Pancreas (tissue), 10 donors: ENCODE measurements at places on chromosomes 4 and X.

GRCh38 chr4:28278676-28279075 lies 1418.0 kb downstream of the STIM2 start:
- no peak for DNase-seq

DNA sequence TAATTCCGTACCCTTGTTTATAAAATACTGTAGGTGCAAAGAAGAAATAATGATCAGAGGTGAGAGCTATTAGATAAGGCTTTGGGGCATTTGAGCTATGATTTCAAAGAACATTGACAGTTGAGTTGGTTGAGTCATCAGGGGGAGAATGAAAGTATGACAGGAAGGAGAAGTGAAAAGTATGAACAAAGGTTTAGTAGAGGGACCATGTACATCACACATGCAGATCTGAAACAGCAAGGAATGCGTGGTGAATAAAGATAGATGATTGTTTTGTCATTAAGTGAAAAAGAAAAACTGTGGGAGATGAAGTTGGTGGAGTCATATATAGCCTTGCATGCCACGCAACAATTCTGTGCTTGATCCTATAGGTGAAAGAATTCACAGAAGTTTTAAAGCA lies 163.1 kb downstream of the ARAP2 start:
- no peak for DNase-seq

- DNase-seq: no peak
These were observed 26.8 kb upstream of the SPARCL1 start for GRCh38 chr4:87555773-87556619.

- DNase-seq: no peak
These were observed 29.6 kb upstream of the ANAPC4 start for GRCh38 chr4:25347473-25347872.

- no peak for DNase-seq
These were observed 53.6 kb downstream of the DDX60 start for GRCh38 chr4:168264903-168265302.

DNA sequence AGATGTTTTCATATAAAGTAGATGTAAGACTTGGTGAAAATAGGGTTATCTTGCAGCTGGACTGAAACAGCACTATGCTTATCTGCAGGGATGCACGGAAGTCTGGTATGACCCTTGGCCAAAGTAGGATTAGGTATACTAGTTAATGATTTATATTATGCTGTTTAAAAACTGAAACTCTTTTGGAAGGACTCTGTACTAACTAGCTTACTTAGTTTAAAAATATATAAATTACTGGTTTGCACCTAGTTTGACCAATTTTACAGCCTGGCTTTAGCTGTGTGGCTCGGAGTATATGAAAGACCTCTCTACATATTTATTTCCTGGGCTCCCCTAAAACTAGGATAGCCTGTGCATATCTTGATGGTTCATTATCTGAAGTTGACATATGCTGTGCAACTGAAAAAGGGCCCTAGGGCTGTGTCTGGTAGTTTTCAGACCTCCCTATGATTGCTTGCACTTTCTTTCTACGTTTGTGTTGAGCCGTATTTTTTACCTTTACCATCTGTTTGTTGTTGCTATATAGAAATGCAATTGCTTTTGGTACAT lies 89.2 kb downstream of the TMEM144 start:
- DNase-seq: no peak

DNA sequence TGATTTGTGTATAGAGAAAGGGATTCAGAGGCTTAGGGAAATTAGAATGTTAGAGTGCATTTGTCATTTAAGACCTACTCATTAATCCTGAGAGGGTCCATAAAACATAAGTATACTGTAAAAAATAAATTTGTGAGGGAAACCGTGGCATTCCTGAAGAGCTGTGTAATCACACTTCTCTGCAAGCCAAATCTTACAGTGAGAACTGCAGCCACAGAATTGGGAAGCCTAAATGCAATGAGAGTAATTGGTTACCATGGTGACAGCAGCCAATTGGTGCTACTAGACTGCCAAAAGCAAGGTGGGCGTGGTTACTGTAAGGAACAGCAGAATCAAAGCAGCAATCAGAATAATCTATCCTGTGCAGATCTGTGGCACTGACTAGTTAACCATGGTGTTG lies 345.2 kb upstream of the GRID2 start:
- no peak for DNase-seq

DNA sequence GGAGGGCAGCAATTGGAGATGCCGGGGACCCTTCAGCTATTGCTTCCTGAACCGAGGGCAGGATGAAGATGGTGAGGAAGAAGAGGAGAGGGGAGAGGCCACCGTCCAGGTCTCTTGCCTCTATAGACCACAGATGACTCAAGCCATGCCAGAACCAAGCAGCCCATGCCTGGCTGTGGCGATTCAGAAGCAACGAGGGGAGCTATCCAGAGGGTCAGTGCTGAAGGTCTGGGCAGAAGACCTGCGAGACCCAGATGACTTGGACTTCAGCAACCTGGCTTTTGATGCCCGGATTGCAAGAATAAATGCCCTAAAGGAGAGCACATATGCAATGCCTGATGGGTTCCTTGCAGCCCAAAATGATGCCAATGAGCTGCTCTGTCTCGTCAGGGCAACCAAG lies 70.2 kb upstream of the PRPS2 start:
- DNase-seq: no peak

DNA sequence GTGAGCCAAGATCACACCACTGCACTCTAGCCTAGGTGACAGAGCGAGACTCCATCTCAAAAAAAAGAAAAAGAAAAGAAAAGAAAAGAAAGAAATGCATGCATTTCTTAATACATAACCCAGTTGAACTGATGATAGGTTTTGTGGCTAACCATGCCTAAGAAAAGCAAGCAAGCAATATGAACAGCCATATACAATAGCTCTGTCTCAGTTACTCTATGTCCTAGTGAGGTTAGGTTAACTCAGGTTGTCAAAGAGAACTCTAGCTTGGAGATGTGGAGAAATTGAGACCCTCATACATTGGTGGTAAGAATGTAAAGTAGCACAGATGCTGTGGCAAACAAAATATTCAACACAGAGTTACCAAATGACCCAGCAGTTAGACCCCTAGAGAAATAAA lies 167.0 kb upstream of the RASGEF1B start:
- DNase-seq: no peak
